ENCODE measurements at places on chromosomes 3 and 15.

- no peak for DNase-seq
Observed at GRCh38 chr3:133153382-133153781, 115.2 kb downstream of the TMEM108 start.

GRCh38 chr3:193132964-193133363, 108.1 kb upstream of the PLAAT1 start:
- DNase-seq: no peak

DNA sequence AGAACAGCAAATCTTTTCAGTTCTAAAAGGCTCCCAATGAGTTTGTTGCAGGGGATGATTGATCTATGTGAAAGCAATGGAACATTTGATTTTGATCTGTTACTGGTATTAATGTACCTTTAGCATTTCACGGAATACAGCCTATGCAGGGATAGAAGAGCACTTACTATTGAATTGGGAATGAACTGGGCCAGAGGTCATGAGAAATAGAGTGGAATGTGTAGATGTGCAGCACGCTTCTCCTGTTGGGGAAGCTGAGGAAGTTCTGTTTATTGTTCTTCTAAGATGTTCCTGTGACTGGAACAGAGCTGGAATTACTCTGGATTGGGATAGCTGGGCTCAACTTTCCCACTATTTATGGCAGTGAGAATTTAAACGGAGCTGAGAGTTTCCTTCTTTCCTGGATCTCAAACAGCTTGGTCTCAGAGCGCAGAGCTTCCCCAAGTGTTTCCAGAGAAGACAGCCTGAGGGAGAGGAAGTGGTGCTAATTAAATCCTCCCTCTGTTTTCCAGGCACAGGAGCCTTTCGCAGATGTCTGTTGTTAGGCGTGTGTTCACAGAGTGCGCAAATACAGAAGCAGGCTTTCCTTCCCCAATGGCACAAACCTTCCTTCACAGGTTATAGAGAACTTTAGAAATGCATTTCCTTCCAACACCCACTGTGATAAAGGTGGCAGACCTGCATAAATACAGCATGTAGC, 32.5 kb downstream of the TPRG1 start:
- no peak for DNase-seq

DNA sequence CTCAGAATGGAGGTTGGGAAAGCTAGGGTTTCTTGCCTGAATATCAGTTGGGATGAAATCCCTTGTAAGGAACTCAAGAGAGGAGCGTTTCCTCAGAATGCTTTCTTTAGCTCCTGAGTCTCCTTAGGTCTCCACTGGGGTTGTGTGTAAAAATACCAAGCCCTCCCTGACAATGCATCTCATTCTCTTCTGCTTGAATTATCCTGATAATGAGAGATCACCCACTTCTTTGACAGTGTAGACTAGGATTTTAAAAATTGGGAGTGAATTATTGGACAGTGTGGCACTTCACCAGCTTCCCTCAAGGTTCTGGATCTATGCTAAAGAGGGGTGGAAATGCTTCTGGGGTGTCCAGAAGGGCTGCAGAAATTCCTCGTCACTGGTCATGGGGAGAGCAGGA, 41.8 kb upstream of the POLG start:
- DNase-seq: no peak

DNA sequence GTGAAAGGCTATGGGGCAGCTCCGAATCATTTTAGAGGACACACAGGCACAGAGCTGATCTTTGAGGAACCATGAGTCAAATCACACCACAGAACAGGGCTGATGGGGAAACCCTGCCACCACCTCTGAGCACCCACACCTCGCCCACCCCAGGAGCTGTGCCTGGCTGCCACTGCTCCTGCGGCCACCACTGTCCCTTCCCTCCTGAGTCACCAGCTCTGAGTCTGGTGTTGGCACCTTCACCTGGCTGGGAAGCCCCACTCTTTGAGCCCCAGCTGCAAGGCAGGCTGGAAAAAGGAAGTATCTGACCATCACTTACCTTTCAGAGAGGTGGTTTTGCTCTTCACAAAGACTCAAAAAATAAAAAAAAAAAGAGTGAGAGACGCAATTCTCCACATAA, 63.6 kb upstream of the MEF2A start:
- peak; percentile 58 for DNase-seq

- no peak for DNase-seq
Observed at GRCh38 chr3:25461946-25462345, 33.9 kb downstream of the RARB start.

- no peak for DNase-seq
Observed at GRCh38 chr3:69255928-69256327, 130.0 kb downstream of the FRMD4B start.

- DNase-seq: no peak
Observed at GRCh38 chr15:97425596-97425995, 534.9 kb upstream of the ARRDC4 start.

DNA sequence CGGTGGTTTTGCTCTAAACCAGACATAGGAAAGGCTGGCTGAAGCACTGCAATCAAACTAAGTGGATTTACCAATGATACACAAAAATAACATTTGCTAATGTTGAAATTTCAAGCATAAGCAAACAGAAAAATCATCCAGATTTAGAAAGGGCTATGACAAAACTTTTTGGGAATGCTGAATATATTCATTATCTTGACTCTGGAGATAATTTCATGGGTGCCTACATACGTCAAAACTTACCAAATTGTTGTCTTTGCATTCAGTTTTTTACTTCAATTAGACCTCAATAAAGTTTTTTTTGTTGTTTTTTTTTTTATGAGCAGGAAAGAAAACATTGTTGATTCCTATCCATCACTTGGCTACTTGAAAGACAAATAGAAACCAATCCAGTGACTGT, 140.8 kb downstream of the NR2E3 start:
- no peak for DNase-seq

DNA sequence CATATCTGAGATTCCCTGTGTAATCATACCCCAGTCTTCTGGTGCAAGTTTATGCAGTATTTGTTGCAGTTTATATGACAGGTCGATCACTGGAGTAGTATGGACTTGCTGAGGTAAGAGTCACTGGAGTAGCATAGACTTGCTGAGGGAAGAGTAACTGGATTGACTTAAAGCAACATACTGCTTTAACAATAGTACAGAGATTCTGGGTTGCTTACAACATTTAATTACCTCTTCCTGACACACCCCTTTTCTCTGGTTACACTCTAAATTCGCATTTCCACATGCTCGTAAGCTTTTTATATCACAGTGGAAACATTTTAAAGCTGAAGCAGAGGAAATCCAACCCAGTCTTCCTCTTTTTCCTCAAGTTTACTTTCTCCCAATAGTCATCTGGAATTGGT, 11.8 kb downstream of the AAGAB start:
- DNase-seq: no peak

DNA sequence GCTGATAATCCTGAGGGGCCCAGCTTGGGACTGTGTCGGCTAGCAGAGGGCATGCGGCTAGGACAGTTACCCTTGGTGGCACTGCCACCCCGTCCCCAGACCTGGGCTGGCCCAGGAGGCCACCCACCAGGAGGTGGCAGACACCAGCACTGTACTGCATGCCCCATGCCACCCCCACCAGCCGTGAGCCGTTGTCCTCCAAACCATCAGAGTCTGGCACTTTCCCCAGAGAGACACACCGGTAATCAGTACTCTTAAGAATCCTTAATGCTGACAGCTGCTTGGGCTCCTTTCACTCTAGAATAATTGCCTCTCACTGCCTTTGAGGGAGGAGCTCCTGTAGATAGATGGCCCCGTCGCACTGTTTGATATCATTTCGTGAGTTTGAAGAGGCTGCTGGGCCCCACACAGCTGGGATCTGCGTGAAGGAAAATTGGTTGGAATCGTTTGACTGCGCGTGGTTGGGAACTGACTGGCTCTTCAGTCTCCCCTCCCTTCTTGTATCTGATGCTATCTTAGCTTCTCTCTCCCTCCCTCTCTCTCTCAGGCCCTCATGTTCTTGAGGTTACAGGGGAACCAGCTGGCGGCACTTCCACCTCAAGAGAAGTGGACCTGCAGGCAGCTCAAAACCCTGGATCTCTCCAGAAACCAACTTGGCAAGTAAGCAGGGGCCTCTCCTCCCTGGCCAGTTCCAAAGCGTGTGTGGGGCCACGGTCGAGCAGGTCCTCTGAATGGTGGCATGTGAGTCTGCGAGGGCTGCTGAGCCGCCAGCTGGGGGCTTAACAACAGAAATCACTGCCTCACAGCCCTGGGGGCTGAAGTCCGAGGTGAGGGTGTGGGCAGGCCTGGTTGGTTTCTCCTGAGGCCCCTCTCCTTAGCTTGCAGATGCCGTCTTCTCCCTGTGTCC, 94.9 kb downstream of the LRRK1 start:
- no peak for DNase-seq

DNA sequence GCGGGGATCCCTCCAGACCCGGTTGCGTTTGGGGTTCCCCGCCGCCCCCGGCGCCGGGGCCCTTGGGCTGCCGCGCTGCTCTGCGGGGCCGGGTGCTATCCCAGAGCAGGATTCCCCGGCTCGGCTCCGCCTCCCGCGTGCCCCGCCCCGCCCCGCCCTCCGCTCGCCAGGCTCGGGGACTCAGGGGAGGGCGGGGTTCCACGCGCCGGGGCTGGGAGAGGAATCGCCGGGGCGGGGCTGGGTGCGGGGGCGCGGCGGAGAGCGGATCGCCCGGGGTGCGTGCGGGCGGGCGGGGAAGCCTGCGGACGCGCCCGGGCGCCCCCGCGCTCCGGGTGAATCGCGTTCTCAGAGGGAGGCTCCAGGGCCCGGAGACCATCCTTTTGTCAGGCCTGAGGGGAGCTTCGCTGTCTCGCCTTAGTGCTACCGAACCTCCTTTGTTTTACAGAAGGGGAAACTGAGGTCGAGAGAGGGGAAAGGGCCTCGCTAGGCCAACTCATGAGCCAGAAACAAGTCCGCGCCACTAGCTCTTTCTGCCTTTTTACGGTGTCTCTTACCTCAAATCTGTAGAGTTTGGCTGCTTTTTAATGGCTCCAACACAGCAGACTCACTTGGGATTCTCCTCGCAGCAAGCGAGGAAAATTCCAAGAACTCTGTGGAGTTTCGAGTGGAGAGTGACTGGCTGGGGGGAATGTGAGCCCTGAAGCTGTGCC, at the start of gene TMEM158:
Gene TMEM158 (minus strand): TSS at position 82 of the 710 bp plus-strand sequence. CDS start 260 bp downstream, outside the sequence.
- peak; percentile 33 for DNase-seq

Data from memory B cell (primary cell).